ENCODE measurements at places on chromosomes 12 and 14.
A peak's percentile ranks its signal among the peaks of the same experiment; 100 is the strongest.

- no peak for DNase-seq
Observed at GRCh38 chr12:124469193-124469888, 98.1 kb downstream of the NCOR2 start.

GRCh38 chr14:31204593-31205534 is 2.7 kb downstream of the HECTD1 start:
- DNase-seq, result no peak

- DNase-seq, result no peak
Observed at GRCh38 chr12:6754411-6754810, 1.5 kb upstream of the MLF2 start.

- DNase-seq, result no peak
Observed at GRCh38 chr14:36233217-36233616, 56.7 kb upstream of the PTCSC3 start.

DNA sequence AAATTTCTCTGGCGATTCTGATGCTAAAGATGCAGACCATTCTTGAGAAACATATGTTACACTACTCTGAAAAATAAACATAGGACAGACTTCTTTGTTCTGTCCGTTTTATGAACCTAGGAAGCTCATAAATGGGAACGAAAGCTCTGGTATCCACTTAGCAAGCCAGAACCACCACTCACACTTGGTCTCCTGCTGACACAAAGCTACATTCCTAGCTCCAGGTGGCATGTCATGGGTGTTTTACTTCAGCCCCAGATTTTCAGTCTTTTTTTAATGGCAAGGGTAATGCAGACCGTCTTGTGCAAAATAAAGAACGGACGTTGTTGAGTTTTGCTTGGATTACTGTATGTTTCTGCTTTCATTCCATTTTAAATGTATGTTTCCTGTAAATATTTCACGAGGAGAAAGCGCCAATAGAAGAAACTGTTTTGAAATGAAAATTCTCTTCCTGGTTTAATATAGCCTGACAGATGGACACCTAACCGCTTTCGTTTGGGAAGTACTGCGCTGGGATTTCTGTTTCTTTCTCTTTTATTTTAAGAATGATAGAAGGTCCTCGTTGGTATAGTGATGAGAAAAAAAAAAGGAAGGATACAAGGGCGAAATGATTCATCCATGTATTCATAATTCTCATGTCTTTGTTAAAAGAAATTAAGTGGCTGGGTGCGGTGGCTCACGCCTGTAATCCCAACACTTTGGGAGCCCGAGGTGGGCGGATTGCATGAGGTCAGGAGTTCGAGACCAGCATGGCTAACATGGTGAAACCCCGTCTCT is 871 bp upstream of the COQ5 start:
- no peak for DNase-seq

DNA sequence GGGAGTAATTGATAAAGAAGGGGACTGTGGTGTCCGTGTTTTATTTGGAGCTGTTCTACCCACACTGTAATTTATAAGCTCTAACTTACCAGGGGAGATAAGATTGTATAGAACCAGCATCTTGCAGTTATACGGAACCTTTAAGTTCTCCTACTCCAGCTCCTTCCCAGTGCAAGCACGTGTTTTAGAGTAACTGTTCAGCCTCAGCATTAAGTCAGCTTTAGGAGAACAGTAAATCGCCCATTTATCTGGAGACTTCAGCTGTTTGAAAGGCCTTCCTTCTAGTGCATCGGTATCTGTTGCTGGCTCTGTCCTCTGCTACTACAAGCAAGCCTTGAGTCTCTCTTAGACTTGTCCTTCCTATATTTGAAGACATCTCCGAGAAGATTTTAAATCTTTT is 95.6 kb downstream of the ETV6 start:
- no peak for DNase-seq

- no peak for DNase-seq
Observed at GRCh38 chr14:37019488-37019887, 152.9 kb downstream of the SLC25A21 start.

DNA sequence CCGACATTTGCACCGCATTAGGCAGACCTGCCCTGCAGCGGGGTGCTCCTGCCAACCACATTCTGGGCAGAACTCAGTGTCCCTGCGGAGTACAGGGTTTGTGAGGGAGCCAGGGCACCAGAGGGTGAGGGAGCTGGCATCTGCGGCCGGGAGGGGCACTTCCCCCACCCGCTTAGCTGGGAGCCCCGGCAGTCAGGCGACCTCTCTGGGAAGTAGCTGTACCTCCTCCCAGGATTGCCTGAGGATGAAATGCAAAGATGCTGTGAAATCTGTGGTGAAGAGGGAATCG is 58.6 kb downstream of the ANKRD9 start:
- no peak for DNase-seq

GRCh38 chr14:84492685-84493084 is 1037.3 kb upstream of the FLRT2 start:
- DNase-seq, result no peak

GRCh38 chr14:23360496-23360895 is 4.5 kb downstream of the EFS start:
- no peak for DNase-seq

- peak; percentile 67 for DNase-seq
Observed at GRCh38 chr12:11171145-11171968, at the start of gene SMIM10L1. SMIM10L1 (plus strand) TSS chr12:11171194; CDS start chr12:11171357, 163 bp downstream.

DNA sequence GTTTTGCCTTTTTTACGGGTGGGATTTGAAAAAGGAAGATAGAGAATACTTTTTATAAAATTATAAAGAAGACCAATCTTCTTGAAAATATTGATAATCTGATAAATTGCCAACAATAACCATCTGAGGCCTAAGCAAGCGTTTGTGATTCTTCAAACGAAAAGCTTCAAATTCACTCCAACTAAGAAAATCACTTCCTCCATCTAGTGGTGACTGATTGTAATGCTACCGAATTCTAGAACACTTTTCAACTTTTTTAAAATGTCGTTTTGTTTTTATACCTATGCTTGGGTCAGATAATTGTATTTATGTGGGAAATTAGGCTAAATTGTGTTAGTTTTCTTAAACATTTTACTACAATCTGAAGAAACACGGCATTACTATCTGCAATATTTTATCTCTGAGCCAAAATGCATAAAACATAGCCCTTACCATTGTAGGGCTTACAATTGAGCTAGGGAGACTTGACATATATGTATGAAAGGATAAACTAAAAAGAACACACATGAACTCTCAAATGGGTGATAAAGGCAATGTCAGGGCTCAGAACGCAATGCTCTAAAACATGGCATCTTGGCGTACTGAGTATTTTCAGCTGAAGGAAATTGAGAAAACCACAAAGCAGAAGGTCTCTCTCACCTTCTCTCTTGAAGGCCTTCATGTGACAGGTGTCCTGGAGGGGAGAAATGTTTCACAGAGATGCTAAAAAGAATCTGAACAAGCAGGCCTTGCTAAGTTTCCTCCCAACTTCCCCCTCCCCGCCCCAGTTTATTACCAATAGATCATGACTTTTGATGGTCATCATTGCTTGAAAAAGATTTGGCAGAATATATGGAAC is 36.8 kb upstream of the G2E3 start:
- no peak for DNase-seq

GRCh38 chr12:65632131-65632855 is 192.0 kb upstream of the HMGA2 start:
- no peak for DNase-seq

- no peak for DNase-seq
Observed at GRCh38 chr12:26750531-26751175, 82.3 kb downstream of the ITPR2 start.

DNA sequence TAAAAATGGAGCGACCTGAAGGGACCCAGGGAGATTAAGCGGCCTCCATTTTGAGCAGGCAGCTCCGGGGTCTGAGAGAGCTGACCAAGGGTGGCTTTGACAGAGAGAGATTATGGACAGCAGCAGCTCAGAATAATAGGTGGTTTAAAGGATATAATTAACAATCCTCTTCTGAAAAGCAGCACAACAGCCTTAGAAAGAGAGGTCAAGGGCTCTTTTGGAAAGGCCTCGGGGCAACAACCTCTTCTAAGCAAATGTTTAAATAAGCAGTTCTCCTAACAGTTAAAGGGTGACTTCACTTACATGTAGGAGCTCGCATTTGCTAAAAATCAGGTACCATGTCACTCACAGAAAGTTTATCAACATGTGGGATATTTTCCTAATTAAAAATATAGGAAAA is 87.2 kb upstream of the FRMD6 start:
- DNase-seq, result no peak

- no peak for DNase-seq
Observed at GRCh38 chr12:64320611-64321010, 69.9 kb downstream of the C12orf56 start.

- peak; percentile 13 for DNase-seq
Observed at GRCh38 chr14:92039063-92039718, 668 bp downstream of the TRIP11 start.

GRCh38 chr12:59803735-59804134 is 207.9 kb downstream of the SLC16A7 start:
- no peak for DNase-seq

- DNase-seq, result no peak
Observed at GRCh38 chr14:97274626-97275025, 477.4 kb downstream of the VRK1 start.

- no peak for DNase-seq
Observed at GRCh38 chr14:98136012-98136789, 1135.8 kb downstream of the BCL11B start.

DNA sequence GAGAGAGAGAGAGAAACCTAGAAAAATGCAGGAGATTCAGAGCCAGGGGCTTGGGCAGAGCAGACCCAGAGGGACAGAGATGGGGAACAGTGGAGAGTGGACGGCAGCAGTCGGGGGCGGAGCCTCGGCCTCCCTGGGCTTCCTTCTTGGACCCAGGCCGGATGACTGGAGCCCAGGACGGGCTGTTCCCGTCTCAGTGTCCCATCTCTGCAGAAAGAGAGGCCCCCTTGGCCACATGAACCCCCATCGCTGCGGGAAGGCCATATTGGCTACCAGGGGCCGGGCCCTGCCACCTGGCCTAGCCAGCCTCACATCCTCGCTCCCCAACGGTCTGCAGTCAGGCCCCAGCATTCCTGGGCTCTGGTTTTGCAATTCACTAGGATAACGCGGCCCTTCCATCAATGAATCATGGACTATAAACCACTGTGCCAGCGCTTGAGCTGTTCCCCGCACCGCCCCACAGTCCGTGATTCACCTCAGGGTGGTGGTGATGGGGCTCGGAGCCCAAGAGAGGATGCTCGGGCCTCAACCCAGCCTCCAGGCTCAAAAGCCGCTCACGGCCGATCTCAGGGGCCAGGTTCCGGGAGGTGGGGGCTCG is 116.5 kb downstream of the RFLNA start:
- DNase-seq, result peak; percentile 89

DNA sequence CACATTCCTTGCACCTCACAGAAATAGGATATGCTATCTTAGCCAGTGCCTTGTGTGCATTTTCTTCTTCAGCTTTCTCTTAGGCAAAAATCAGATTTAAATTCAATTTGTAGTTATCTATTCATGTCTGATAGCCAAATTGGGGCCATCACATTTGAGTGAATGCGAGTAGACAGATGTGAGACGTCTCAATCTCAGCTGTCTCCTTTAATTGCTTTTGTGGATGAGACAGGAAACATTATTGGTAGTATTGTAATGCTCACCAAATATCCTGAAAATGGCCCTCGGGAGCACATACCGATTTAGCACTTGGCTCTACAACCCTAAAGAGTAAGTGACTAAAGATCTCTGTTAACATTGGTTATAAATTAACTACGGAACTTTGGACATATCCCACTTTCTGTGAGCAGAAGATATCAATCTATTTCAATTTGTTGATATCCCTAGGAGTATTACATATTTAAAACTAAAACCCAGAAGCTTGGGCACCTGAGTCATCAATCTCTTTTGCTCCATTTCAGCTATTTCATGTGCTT is 1012.5 kb upstream of the TMEM132C start:
- DNase-seq, result no peak

DNA sequence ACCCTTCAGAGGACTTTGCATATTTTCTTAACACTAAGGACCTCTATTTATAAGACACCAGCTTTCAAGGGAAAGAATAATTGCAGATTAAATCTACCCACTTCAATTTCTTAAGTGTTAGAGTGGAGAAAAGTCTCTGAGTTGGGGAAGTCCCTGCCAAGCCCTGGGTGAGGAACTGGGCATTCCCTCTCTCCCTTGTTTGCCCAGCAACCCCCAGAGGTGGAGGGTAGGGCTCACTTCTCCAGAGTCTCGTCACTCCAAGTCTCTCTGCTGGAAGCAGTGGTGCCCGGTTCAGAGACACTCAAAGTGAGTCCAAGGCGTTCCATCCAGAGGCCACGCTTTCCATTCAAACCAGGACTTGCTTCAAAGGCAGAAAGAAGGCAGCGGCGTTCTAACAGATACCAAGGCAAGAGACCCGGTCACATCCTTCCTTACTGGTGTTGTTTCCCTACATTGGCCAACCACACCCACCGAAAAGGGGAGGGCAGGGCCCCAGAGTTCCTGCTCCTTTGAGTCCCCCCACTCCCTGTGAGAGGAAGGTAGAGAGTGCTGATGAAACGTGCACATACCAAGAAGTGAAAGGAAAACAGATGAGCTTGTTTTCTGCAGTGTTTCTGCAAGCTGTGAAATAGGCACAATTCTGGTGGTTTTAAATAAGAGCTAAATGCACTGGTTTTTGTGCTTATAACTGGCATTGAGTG is 6.1 kb upstream of the BDKRB2 start:
- no peak for DNase-seq

DNA sequence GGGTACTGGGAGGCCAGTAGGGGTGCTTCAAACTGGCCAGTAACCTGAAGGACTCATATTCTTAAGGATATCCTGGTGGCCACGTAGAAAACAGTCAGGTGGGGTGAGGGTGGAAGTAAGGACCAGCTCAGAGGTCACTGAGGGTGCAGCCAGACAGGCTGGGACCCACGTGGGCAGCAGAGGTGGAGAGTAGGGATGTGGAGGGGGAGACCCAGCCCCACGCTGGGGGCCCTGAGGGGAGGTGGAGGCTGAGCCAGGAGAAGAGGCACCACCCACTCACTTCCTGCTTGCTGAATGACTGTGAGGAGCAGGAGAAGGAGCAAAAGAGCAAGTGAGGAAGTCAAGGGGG is 12.6 kb upstream of the SERPINA3 start:
- DNase-seq, result no peak

DNA sequence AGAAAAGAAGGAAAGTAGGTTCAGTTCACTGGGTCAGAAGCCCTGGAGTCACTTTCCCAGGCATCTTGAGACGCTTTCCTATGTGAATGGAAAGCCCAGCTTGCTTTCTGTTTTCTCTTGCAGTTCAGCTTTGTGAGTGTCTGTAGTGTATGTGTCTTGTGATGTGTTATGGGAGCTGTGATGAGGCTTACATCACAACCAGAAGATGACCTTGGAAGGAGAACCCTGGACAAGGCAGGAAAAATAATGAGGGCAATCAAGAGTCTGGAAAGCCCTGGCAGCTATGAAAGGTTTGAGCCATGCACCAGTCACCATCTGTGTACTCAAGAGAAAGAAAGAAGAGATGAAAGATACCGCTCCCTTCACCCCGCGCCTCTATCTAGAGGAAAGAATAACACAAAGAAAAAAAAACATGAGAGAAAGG is 35.2 kb upstream of the PTGR2 start:
- no peak for DNase-seq

GRCh38 chr14:24941719-24942118 is 108.2 kb downstream of the STXBP6 start:
- DNase-seq, result no peak
